ENCODE measurements at places on chromosomes 11 and 22. TPM values are rescaled to one million over a fixed set of nuclear protein-coding genes. Genes with fewer than 3 reads are reported as not detected.

DNA sequence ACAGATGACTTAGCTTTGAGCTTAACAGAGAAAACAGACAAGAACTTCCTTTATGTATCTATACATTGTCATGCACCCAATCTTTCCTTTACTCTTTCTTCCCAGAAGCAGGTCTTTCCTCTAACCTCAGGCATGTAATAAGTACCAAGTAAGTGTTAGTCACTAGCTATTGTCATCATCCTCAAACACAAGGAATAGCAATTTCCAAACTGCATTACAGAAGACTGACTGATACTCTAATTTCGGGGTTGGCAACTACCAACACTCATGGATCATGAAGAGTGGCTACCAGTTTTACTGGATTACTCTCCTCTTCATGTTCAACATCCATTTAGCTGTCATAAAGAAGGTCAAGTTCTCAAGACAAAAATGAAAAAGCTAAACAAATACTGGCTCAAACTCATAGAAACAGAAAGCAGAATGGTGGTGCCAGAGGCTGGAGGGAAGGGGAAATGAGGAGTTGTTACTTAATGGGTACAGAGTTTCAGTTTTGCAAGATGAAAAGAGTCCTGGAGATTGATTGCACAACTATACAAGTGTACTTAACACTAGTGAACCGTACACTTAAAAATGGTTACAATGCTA lies 111.6 kb downstream of the SIK3 start:
- peaks cover 73% of the 10 kb centered on the region for H3K4me1 ChIP-seq
- no peak overlapping the region for H3K4me3 ChIP-seq
- no peak for DNase-seq
- no peaks in the 10 kb centered on the region for H3K27me3 ChIP-seq

DNA sequence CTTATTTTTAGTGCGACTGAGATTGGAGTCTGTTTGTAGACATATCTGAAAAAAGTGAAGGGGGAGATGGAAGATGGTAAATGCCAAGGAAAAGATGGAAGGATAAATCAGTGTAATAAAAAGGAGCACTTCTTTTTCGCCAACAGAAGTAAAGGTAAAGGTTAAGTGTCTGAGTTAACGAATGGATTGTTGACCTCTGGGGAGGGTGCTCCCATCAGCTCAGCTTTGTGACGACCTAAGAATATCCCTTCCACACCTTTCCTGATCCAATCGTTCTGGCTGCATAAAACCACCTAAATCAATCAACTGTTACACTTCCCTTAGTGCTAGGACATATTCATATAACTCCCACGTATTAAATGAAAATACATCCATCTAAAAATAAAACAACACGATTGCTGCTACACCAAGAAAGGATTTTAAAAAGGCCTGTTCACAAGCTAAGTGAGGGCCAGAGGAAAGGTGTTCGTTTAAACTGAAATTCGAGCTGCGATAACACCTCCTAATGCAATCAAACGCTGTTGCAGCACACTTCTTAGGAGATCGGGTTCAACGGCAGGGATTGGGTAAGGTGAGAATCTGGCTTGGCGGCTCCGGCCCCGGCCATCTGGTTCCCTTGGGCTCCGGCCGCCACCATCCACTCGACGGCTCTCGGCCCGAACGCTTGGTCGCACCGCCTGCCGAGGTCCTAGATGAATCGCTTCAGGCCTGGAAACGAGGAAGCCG lies 658 bp downstream of the C11orf71 start:
- peak overlapping the region; percentile 98 for H3K27ac ChIP-seq
- peak overlapping the region; percentile 75 for H3K4me3 ChIP-seq
- no peaks in the 10 kb centered on the region for H3K27me3 ChIP-seq
- H3K36me3 ChIP-seq, result no peaks in the 10 kb centered on the region

The APOL6 gene
- total RNA-seq, result 11.5 TPM

The KRTAP5-7 gene
- total RNA-seq, result not detected

DNA sequence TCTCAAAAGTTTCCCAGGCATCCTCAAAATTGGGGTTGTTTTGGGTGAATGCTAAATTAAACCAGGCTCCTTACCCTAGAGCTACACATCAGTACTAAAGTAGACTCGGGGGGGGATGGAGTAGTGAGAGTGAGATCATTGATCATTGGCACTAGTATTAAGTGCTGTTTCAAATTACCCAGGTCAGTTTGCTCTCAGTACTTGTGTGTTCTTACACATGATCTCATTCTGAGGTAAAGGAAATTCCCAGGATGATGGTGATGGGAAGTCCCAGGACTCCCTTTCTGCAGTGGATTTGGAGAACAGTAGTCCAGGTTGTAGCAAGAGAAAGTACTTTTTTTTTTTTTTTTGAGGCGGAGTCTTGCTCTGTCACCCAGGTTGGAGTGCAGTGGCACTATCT lies 12.5 kb downstream of the RBM4 start:
- H3K27ac ChIP-seq, result no peak overlapping the region
- H3K4me1 ChIP-seq, result peaks cover 10% of the 10 kb centered on the region
- no peak overlapping the region for H3K4me3 ChIP-seq
- H3K27me3 ChIP-seq, result no peaks in the 10 kb centered on the region
- H3K36me3 ChIP-seq, result no peaks in the 10 kb centered on the region

- no peak overlapping the region for H3K4me3 ChIP-seq
- H3K27ac ChIP-seq, result no peak overlapping the region
These were observed 199.2 kb upstream of the GUCY1A2 start for GRCh38 chr11:107217444-107217843.

GRCh38 chr11:61737636-61738386 lies 14.6 kb upstream of the MYRF start:
- no peaks in the 10 kb centered on the region for H3K36me3 ChIP-seq
- H3K4me1 ChIP-seq, result peaks cover 5% of the 10 kb centered on the region
- H3K27ac ChIP-seq, result no peak overlapping the region

- H3K36me3 ChIP-seq, result no peaks in the 10 kb centered on the region
- H3K27ac ChIP-seq, result no peak overlapping the region
- DNase-seq, result no peak
- no peaks in the 10 kb centered on the region for H3K27me3 ChIP-seq
- H3K4me3 ChIP-seq, result no peak overlapping the region
These were observed 205.5 kb downstream of the OPCML start for GRCh38 chr11:133326849-133327248.

- no peak overlapping the region for H3K4me3 ChIP-seq
- H3K27me3 ChIP-seq, result no peaks in the 10 kb centered on the region
- DNase-seq, result no peak
- H3K36me3 ChIP-seq, result no peaks in the 10 kb centered on the region
- peaks cover 34% of the 10 kb centered on the region for H3K4me1 ChIP-seq
- H3K27ac ChIP-seq, result no peak overlapping the region
These were observed 70.7 kb upstream of the AKIP1 start for GRCh38 chr11:8839957-8840945.

The SH3BP1 gene
- total RNA-seq, result 34.1 TPM

The DDTL gene
- not detected for total RNA-seq

DNA sequence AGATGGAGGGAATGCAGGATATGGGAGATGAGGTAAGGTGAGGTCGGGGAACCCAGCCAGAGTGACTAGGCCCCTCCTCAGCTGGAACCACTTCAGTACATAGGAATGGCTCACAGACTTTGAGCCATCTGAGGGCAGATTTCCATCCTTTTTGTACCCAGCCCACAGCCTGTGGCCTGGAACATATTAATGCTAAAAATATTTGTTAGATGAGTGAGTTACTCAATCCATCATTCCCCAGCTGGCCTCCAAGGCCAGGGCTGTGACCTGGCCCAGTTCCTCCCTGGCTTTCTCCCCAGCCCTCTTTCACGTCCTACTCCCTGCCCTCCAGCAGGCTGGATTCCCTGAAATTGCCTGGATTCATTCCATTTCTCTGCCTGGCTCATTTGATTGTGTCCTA lies 57.2 kb upstream of the PRDM11 start:
- no peak for DNase-seq
- peak overlapping the region; percentile 82 for H3K27ac ChIP-seq
- H3K4me1 ChIP-seq, result peaks cover 59% of the 10 kb centered on the region
- H3K27me3 ChIP-seq, result no peaks in the 10 kb centered on the region
- H3K36me3 ChIP-seq, result no peaks in the 10 kb centered on the region

The CEND1 gene
- 1.7 TPM for total RNA-seq

DNA sequence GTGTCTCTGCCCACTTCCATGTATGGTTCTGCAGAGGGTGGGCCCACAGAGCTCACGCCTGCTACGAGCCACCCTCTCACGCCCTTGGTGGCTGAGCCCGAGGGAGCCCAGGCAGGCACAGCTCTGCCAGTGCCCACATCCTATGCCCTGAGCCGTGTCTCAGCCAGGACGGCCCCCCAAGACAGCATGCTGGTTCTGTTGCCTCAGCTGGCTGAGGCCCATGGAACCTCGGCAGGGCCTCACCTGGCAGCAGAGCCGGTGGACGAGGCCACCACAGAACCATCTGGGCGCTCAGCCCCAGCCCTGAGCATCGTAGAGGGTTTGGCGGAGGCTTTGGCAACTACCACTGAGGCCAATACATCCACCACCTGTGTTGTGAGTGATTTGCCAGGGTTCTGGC lies 64.0 kb downstream of the OTOG start:
- no peaks in the 10 kb centered on the region for H3K36me3 ChIP-seq
- H3K27me3 ChIP-seq, result no peaks in the 10 kb centered on the region
- no peak for DNase-seq
- H3K4me1 ChIP-seq, result no peaks in the 10 kb centered on the region
- no peak overlapping the region for H3K27ac ChIP-seq
- no peak overlapping the region for H3K4me3 ChIP-seq

- no peak for DNase-seq
- no peak overlapping the region for H3K4me3 ChIP-seq
- no peak overlapping the region for H3K27ac ChIP-seq
- H3K4me1 ChIP-seq, result no peaks in the 10 kb centered on the region
- no peaks in the 10 kb centered on the region for H3K36me3 ChIP-seq
These were observed 6.0 kb upstream of the OR10A2 start for GRCh38 chr11:6856871-6857270.

The MMP8 gene
- total RNA-seq, result not detected

The OVCH2 gene
- not detected for total RNA-seq

DNA sequence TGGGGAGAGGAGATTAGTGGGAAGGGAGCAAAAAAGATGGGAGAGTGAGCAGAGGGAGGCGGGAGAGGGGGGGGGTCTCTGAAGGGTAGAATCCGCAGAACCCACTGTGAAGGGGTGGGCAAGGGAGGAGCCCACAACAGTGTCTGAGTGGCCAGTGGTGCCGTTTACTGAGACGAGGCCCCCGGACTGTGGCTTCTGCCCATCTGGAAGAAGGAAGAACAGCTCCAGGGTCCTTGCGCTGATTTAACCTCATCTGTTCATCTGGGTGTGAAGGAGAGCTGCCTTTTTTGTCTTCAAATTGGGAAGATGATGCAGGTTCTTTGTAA lies 45.7 kb upstream of the ANO1 start:
- H3K4me3 ChIP-seq, result no peak overlapping the region
- DNase-seq, result peak; percentile 74
- no peaks in the 10 kb centered on the region for H3K36me3 ChIP-seq

The OR51B5 gene
- total RNA-seq, result 1.2 TPM

DNA sequence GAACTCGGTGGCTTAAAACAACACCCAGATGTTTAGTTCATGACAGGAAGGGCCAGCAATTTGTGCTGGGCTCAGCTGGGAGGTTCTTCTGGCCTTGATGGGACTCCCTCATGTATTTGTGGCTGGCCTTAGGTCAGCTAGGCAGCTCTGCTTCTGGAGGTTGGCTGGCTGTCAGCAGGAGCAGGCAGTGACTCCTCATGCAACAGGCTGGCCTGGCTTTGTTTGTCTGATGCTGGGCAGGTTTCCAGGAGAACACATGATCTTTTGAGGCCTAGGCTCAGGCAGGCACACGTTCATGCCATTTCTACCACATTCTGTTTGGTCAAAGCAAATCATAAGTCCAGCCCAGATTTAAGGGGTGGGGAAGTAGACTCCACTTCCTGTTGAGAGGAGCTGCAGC lies 571.2 kb downstream of the TBC1D22A start:
- peak; percentile 42 for DNase-seq
- no peaks in the 10 kb centered on the region for H3K4me1 ChIP-seq
- no peak overlapping the region for H3K27ac ChIP-seq
- no peaks in the 10 kb centered on the region for H3K36me3 ChIP-seq
- no peak overlapping the region for H3K4me3 ChIP-seq

- DNase-seq, result peak; percentile 25
- H3K27ac ChIP-seq, result no peak overlapping the region
- H3K4me1 ChIP-seq, result peaks cover 76% of the 10 kb centered on the region
- H3K36me3 ChIP-seq, result no peaks in the 10 kb centered on the region
These were observed 4.2 kb downstream of the VPS26B start for GRCh38 chr11:134228625-134229024.

The UBXN1 gene
- 216 TPM for total RNA-seq

GRCh38 chr11:62324731-62325556 lies 12.3 kb upstream of the ASRGL1 start:
- no peak for DNase-seq
- no peaks in the 10 kb centered on the region for H3K27me3 ChIP-seq
- no peak overlapping the region for H3K27ac ChIP-seq
- no peaks in the 10 kb centered on the region for H3K4me1 ChIP-seq
- no peak overlapping the region for H3K4me3 ChIP-seq
- no peaks in the 10 kb centered on the region for H3K36me3 ChIP-seq

DNA sequence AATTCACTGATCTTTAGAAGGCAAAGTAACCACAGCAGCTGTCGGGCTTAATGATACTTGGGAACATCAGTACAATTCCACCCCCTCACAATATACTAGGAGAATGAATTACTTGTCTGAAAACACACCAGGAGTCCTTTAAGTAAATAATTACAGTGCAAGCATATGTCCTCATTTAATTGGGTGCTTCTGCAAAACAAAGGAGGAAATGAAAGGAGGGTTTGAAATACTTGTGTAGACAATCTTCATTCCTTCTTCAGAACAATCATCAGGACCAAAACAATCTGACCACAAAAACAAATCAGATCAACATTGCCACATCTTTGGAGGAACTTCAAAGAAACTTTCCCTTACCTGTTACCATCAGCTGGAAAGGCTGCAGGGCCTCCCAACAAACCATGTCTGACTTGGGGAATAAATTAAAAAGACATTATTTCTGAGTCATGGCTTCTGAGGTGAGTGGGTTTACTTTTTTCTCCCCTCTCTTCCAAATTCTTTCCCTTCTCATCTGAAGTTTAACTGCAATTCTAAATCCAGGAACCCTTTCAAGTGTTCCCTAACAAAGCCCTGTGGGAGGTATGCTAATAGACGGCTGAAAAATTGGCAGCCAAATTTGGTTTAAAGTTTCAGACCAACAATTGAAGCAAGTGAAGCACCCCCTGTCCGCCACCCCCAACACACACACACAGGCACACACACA lies 12.5 kb upstream of the CCDC117 start:
- H3K36me3 ChIP-seq, result no peaks in the 10 kb centered on the region
- H3K4me1 ChIP-seq, result no peaks in the 10 kb centered on the region
- H3K27ac ChIP-seq, result no peak overlapping the region
- no peak for DNase-seq
- no peak overlapping the region for H3K4me3 ChIP-seq

The C11orf87 gene
- not detected for total RNA-seq

The TYR gene
- not detected for total RNA-seq

The CADM1 gene
- 37.1 TPM for total RNA-seq

DNA sequence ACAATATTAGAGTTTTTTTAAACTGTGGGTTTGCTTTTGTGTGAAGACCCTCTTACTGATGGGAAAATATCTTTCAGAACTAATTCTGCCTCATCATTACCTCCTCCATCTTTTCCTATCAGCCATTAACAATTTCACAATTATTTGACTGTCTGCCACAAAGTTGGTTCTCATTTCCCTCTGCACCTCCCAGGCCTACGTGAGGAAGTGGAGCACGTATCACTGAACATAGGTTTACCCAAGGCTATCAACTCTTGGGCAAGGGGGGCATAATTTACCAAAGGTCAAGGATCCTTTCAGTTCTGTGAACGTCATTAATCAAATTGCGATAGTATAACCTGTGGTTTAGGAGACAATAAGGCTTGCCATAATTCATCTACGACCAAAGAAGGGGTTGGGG lies 60.0 kb downstream of the LIF start:
- no peaks in the 10 kb centered on the region for H3K36me3 ChIP-seq
- no peaks in the 10 kb centered on the region for H3K27me3 ChIP-seq
- H3K4me3 ChIP-seq, result no peak overlapping the region
- DNase-seq, result no peak

Data from vagina (tissue), 2 donors.